ENCODE measurements at places on chromosomes 13 and 19. TPM values are rescaled to one million over a fixed set of nuclear protein-coding genes. Genes with fewer than 3 reads are reported as not detected.
A peak's percentile ranks its signal among the peaks of the same experiment; 100 is the strongest.

GRCh38 chr13:45374917-45375316, 33.9 kb upstream of the TPT1 start:
- no peak for DNase-seq

- no peak for DNase-seq
These were observed 789.7 kb upstream of the PRR20A start for GRCh38 chr13:56351041-56351440.

DNA sequence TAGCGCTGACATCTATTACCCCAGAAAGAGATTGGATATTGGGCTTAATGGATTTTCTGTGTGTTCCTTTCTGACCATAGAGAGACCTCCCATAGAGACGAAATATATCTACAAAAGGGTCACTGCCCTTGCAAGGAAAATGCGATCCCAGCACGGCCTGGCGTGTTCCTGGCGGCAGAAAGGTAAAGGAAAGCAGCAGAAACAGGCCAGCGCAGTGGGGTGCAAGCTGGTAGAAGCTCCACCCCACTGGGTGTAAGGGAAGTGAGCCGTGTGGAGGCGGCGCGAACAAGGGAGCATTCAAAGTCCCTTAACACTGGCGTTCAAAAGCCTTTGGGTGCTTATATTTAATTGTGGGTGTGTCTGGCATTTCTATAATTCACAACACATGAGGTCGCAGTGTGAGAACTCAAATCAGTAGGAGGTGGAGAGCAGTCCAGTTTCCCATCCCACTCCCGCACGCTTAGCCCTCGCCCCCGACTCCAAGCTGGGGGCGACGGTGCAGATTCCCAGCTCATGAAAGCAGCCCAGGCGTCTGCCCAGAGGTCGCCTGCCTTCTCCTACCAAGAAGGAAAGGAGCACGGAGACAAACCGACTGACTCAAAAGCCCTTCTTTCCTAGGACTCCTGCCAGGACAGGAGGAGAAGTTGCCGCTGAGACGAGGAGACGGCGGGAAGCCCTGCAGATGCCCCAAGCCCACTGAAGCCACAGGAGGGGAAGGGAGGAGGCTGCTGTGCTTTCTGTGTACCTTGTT, 478.4 kb downstream of the FOXO1 start:
- DNase-seq = no peak

Gene GFY
- not detected for total RNA-seq

GRCh38 chr13:62524061-62524460, 1108.4 kb upstream of the PCDH20 start:
- no peak for DNase-seq

Gene KCNRG
- 1.4 TPM for total RNA-seq

DNA sequence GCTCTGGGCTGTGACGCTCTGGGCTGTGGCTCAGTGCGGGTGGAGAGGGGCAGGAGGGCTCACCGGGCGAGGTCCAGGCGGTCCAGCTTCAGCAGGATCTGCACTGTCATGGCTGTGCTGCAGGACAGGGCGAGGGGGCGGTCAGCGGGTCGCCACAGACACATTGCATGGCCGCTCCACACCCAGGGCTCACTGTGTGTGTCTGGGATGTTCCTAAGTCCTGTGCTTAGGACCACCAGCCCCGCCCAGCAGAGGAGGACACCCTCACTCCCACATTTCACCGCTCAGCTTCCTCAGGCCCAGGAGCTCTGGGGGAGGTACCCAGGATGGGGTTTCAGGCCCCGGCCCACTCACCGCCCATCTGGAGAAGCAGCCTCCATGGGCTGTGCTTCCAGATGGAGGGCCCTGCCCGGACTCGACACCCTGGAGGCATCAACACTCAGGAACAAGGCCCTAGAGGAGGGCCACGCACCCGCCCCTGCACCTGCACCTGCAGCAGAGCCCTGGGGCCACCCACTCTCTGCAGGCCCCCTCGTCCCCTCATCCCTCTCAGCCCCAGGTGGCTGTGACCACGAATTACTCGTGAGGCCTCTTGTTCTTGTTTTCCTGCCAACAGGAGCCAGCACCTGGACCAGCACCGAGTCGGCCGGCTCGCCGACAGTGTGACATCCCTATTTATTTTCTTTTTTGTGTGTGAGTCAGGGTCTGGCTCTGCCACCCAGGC, 9.7 kb upstream of the CERS1 start:
- DNase-seq = peak; percentile 5

DNA sequence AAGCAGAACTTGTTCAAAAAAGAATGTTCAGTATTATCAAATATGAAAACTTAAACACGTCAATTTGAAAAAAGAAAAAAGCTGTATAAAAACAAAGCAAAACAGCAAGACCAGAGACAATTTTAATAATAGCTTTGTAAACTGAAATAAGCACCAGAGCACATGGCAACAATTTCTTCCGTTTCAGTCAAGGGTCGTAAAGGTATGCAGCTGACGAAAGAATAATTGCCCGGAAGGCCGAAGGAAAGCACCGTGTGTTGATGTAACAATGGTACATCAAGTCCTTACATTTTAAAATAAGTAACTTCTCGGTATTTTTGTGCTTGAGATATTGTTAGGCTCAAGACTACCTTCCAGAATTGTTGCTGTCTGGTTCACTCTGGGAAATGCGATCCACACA, 1.7 kb downstream of the PROSER1 start:
- DNase-seq = peak; percentile 21

Gene PSG11
- not detected for total RNA-seq

DNA sequence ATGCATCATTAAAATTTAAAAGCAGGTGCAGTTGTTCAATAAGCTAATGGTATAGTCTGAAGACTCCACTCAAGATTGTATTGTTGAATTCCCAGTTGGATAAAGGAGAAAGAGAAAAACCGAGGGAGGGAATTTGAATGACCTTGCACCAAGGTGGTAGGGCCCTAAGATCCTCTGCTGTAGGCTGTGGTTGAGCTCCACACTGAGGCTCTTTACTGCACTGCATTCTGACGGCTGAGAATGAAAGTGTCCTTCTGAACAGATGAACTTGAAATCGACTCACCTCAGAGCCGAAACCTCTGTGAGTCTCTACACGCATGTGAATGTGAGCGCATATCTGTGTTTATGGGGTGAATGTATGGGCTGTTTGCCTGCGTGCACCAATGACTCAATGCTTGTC, 388.9 kb upstream of the DACH1 start:
- DNase-seq = no peak

DNA sequence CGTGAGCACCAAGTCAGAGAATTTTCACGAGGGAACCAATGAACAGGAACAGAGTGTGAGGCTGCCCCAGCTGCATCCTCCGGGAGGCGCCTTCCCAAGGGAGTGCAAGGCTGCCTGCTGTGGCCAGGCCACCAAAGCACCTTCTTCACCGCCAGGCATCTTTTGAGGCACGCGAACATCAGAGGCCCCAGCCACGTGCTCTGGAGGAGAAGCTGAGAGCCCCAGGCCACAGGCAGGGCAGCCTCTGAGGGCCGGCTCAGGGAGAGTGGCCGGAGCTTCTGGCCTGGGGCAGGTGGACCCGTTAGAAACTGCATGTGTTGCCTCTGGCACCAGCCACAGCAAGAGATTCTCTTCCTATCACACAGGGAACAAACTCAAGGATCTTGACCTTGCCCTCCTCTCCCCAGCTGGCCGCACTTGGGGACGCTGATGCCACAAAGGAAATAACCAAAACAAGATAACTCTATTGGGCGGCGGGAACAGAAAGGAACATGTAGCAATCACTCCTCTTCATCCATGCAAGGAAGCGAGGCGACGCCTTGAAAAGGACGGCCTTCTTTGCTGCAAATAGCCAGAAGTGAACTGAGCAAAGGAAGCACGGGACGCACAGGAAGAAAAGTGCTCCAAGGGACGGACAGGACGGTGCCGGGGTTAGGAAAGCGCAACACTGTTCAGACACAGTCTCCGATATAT, 19.9 kb downstream of the GAS6 start:
- no peak for DNase-seq

Gene ZNF829
- 9.2 TPM for total RNA-seq

Gene GTF2F1
- total RNA-seq = 82.3 TPM

DNA sequence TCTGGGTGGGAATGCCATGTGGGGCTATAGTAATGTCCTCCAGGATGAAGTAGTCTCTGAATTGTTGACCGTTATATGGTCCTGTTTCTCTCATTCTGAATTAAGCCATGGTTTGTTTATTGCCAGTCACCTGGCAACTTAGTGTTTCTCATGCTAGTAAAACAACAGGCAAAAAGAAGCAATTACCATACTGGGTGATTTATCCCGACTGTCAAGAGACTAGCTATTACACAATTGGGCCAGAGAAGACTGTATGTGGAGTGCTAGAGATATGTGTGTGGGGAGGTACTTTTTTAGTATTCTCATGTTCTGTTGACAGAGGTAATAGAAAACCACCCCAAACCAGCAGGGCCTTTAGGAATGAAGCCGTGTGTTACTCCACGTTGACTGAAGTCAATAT, 258.2 kb downstream of the TDRD3 start:
- no peak for DNase-seq

DNA sequence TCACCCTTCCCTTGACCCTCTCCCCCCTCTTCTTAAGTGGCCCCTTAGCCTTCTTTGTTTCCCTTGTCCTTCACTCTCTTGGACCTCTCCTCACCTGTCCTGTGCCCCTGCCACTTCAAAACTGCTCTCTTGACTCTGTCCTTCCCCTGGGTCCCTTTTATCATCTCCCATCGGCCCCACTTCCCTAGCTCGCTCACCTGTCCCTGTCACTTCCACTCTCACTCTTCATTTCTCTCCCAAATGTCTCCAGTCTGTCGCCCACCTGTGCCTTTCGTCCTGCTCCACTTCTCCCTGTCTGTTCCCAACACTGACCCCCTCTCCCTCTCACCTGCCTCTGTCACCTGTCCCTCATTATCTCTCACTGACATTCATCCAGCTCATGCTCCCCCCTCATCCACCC, 699 bp downstream of the IFNL1 start:
- DNase-seq = no peak

DNA sequence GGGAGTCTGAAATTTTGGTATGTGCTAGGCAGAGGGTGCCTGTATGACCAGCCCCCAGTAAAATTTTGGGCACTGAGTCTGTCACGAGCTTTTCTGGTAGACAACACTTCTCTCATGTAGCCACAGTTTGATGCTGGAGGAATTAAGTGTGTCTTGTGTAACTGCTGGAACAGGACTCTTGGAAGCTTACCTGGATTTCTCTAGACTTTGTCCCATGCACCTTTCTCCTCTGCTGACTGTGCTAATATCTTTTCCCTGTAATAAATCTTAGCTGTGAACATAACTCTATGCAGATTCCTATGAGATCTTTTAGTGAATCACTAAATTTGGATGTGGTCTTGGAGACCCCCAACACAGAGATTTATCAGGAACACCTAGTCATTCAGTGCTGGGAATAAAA, 13.8 kb downstream of the RNF6 start:
- DNase-seq = no peak

Gene CBARP
- total RNA-seq = 0.86 TPM

DNA sequence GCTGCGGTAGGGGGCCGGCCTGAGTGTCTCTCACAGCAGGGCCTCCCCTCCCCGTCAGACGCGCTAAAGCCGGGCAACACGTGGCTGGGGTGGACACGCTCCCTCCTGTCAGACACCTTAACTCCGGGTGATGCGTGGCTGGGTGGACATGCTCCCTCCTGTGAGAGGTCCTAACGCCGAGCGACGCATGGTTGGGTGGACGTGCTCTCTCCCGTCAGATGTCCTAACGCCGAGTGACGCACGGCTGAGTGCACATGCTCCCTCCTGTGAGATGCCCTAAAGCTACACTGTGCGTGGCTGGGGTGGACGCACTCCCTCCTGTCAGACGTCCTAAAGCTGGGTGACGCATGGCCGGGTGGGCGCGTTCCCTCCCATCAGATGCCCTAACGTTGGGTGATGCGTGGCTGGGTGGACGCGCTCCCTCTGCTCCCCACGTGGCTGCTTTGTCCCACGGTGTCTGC, 126.1 kb upstream of the MCF2L start:
- DNase-seq = no peak

Data from Daoy (cell line).